ENCODE measurements at places on chromosomes 12 and 14.
A peak's percentile ranks its signal among the peaks of the same experiment; 100 is the strongest.

GRCh38 chr12:26402648-26403047 is 207.3 kb downstream of the SSPN start:
- no peak for DNase-seq

GRCh38 chr12:51190820-51191219 is 17.9 kb upstream of the TFCP2 start:
- DNase-seq: no peak

- no peak for DNase-seq
These were observed 1009.5 kb upstream of the TMEM132C start for GRCh38 chr12:127257366-127257935.

- no peak for DNase-seq
These were observed 60.9 kb downstream of the EMP1 start for GRCh38 chr12:13257356-13257875.

GRCh38 chr12:53592426-53592825 is 33.8 kb downstream of the ATF7 start:
- DNase-seq: no peak

- DNase-seq: no peak
These were observed 20.2 kb downstream of the OXA1L start for GRCh38 chr14:22786685-22787084.

- no peak for DNase-seq
These were observed 11.6 kb downstream of the RNASE10 start for GRCh38 chr14:20516921-20517320.

DNA sequence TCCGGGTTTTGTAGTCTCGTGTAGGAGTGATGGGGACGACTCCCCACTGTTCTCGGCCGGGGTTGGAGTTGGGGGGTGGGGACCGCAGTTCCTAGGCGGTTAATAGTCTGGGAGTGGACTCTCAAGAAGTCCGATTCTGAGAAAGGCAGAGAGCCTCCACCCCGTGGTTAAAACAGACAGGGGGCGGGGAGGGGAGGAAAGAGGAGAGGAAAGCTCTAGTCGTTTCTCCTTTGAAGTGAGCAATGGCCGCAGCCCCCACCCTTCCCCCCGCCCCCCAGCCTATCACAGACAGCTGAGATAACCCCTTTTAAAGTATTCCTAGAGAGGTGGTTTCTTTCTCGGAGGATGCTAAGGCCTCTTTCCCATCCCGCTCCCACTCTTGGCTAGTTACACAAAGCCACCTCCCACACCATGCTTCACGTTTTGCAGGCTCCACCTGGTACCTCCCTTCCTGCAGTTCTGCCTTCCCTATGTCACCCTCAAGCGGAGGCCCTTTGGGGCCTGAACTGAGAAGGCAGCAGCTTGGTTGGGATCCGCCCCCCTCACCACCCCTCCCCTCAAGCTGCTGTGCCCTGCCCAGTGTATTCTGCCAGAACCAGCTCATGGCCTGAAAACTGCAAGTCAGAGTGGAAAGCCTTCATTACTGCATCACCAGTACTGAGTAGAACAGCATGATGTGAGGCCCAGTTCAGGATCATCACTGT is 853 bp downstream of the USP5 start:
- no peak for DNase-seq

DNA sequence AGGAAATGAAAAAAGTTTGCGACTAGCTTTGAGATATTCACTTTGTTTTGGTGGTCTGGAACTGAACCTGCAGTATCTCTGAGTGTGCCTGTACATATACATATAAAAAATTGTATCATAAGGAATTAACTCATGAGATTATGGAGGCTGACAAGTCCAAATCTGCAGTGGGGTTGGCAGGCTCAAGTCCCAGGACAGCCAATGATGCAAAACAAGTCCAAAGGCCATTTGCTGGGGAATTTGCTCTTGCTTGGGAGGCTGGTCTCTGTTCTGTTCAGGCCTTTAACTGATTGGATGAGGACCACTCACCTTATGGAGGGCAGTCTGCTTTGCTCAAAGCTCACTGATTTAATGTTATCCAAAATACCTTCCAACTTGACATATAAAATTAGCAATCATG is 66.8 kb downstream of the FGD4 start:
- no peak for DNase-seq

- no peak for DNase-seq
These were observed 25.5 kb upstream of the CCDC91 start for GRCh38 chr12:28164644-28165275.

DNA sequence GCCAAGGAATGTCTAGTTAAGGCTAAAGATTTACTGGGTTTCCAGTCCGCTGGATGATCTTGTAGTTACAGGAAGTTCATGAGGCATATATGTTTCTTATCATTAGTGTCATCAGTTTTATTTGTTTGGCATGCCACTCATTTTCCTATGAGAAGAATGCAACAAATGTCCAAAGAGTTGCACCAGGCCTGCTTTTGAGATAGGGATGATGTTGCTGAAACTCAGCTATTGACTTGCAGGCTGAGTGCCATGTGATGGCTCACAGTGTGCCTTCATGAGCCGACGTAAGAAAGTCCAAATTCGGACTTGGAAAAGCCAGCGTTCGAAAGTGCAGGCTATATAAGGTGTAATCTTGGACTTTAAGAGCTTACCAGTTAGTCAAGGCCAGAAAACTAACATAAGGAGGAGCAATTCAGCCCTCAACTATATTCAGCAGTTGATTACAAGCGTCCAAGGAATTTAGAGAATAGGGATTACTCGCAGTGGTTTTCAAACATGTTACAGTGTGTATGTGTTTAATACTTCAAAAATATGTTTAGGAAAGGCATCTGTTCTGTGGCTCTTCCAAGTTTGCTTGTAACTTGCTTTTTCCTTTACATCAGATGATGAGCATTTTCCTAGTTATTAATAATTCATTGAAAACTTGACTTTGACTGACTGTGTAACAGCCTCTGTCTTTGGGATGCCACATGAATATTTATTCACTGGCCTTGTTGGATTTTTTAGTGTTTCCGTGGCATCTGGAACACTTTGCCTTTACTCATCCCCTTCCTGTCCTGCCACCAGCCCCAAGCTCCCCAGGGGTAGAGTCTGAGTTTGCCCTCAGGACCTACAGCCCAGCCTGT is 101.3 kb downstream of the LGMN start:
- no peak for DNase-seq

DNA sequence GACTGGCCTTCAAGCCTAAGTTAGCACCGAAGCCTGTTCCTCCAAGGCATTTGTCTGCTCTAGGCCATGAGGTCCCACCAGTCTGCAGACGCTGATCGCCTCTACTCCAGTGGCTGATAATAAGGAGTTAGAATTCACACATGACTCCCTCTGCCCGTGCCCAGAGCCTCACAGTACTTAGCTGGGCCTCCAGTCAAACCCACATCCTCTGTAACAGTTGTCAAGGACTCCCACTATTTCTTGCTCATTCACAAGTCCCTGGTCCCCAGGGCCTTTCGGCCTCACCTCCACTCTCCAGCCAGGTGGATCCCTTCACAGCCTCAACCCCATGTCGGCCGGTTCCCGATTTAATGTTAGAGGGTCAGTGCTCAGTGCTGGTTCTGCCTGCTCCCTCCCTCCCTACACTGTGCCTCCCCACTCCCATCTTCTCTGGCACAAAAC is 6.3 kb upstream of the KRT5 start:
- peak; percentile 46 for DNase-seq

GRCh38 chr12:15320881-15321280 is 1.4 kb upstream of the PTPRO start:
- no peak for DNase-seq

- no peak for DNase-seq
These were observed 20.5 kb downstream of the RILPL1 start for GRCh38 chr12:123512838-123513665.

DNA sequence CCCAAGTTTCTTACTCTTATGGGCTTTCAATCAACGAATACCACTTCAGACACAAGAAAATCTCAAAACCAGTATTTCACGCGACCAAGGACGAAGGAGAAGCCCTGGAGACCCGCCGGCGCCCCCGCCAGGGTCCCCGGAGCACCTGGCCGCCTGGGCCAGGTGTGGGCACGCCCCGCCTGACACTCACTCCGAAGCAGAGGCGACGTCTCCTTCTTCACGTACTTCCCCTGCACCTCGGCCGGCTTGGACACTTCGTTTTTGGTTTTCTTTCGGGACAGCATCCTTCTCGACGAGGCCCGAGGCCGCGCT is 466 bp downstream of the SAV1 start:
- no peak for DNase-seq

Data from natural killer cell treated with Interleukin-12 subunit alpha and Interleukin-12 subunit beta and Interleukin-15 and Interleukin-18, amount 100 ng/mL, for 72 hours (primary cell).